Activated B cell treated with CpG ODN at 0.5 μM for 24 hours (primary cell): ENCODE measurements at places on chromosomes 1 and 21.
A peak's percentile ranks its signal among the peaks of the same experiment; 100 is the strongest.

- DNase-seq: peak; percentile 48
Measured at GRCh38 chr1:92484472-92485380, 2.0 kb downstream of the GFI1 start.

- DNase-seq: no peak
Measured at GRCh38 chr1:167551362-167551761, 2.2 kb downstream of the CREG1 start.

DNA sequence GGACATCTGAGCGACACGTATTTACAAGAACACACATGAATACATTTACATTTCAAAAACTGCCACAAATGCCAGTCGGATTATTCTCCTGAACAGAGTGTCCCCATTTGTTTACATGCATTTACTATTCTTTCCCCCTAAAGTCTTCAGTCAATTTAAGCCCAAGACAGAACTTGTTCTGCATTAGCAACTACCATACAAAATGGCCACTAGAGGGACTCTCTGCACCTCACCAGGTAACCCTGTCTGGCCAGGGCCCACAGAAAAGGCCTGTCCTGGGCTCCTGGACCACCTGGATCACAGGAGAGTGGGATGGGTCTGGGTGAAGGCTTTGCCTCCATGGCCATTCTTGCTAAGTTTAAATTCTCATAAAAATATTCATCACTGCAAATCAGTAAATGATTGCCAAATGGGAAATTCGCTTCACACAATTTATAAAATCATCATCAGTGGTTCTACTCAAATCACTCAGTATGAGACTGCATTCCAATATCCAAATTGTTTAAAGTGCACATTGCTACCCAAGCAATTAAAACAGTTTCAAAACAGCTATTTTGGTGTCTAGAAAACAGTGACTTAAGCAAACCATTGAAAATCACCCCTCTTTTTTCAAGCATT is 12.5 kb upstream of the GUCA2A start:
- no peak for DNase-seq

DNA sequence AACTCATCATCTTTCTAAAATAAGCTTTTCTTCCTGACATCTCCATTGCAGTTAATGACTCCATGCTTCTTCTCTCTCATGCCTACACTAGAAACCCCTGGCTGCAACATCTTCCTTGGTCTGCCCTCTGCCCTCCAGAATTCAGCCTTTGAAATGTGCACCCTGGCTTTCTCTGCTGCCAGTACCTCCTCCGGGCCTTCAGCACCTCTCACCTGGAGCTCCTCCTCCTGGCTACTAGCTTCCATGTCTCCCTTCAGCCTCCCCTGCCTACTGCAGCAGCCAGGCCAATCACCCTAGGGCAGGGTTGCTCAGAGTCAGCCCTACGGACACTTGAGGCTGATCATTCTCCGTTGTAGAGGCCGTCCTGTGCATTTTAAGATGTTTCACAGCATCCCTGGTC is 18.3 kb downstream of the SUSD4 start:
- no peak for DNase-seq

GRCh38 chr1:4734791-4735190 is 80.4 kb downstream of the AJAP1 start:
- DNase-seq: no peak
